ENCODE measurements at places on chromosomes 1 and 21.

DNA sequence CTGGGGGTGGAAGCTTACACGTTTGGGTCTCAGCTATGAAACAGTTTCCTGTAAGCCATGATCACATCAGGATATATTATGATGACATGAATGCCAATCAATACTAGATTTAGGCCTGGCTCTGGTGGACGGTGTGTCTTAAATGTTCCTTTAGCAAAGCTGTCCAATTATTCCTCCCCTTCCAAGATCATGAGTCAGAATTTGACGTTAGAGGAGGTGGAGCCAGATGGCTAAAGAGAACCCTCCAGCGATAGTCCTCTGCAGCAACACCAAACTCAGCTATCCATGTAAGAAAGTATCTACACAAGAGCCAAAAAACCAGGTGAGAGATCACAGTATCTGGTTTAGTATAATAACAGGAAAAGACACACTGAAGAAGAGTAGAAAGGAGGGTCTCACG lies 47.8 kb downstream of the PACC1 start:
- no peak for DNase-seq

- DNase-seq: no peak
Observed at GRCh38 chr21:27528697-27529096, 561.8 kb upstream of the ADAMTS5 start.

- DNase-seq: no peak
Observed at GRCh38 chr1:53949023-53949990, 3.2 kb downstream of the LRRC42 start.

DNA sequence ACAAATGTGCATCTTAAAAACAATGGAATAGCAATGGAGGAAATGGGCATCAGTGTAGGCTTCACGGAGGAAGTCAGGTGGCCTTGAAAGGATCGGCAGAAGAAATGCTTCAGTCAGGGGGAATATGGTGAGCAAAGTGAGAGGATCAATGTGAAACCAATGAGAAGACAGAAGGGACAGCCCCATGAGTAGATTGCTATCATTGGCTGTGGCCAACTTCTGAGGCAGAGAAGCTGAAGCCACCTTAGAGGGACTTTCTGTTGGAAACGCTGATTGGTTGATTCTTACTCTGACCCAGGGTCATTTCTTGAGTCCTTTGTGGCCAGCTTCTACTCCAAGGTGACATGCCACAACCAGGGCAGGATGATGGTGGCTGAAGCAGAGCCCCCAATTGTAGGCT lies 130.7 kb upstream of the ZNF648 start:
- no peak for DNase-seq

- DNase-seq: no peak
Observed at GRCh38 chr1:183251959-183252450, 65.9 kb downstream of the LAMC2 start.

DNA sequence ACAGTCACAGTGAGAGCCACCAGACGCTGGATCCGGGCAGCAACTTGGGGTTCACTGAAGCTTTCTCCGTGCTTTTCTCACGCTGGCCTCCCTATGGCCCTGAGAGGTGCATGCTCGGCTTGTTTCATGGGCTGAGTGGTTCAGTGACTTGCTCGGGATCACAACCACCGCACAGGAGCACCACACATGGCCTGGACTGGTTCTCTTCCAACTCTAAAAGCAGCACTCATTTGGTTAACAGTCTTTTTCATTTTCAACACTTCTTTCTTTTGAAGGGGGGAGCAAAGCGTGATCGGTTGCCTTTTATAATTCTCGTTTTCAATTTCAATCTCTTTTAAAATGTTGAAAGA lies 26.2 kb downstream of the UBIAD1 start:
- DNase-seq: no peak

- DNase-seq: no peak
Observed at GRCh38 chr1:62508187-62508758, 71.4 kb downstream of the USP1 start.

- DNase-seq: no peak
Observed at GRCh38 chr1:179549368-179549700, 26.4 kb downstream of the NPHS2 start.

GRCh38 chr1:113917400-113918082 lies 11.6 kb upstream of the HIPK1 start:
- DNase-seq: no peak

DNA sequence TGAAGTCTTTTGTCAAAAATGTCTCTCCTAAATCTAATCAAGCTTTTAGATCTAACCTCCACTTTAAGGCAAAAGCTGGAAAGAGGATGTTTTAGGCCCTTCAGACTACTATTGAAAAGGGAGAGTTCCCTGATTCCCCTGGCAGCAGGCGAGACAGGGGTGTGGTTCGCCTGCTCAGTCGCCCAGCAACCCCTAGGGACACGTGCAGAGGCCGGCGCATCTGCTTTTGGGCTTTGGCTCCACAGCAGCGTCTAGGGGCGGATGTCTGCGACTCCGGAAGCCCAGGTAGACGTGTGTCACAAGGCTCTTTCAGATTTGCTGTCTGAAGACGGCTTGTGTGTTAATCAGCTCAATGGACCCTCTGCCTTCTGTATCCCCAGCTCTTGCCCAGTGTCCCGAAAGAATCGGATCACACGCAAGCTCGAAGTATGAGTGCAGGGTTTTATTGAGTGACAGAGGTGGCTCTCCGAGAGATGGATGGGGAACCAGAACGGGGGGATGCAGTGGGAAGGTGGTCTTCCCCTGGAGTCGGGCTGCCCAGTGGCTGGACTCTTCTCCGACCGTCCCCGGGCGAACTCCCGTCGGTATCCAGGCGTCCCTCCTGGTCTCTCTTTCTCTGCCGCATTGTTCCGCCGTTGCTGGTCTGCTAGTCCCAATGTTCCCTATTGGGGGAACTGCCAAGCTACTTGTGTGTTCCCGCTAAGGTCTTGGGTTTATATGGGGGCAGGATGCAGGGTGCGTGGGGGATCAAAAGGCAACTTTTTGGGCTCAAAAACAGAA lies 45.5 kb downstream of the OLFML2B start:
- DNase-seq: no peak

DNA sequence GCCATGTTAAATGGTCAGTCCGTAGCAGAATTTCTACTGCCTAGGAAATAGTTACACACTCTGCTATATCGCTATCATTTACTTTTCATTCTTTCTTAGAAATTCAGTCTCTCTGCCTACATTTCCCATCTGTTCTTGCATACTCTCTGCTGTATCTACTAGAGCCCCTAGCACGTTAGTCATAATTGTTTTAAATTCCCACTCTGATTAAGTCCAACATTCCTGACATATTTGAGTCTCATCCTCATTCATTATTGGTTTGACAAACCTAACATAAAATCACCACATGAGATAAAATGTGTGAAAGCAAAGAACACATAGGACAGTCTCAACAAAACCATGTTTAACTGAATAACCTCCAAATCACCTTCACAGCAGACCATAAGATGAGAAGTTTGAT lies 513.6 kb downstream of the PLPP3 start:
- DNase-seq: no peak

DNA sequence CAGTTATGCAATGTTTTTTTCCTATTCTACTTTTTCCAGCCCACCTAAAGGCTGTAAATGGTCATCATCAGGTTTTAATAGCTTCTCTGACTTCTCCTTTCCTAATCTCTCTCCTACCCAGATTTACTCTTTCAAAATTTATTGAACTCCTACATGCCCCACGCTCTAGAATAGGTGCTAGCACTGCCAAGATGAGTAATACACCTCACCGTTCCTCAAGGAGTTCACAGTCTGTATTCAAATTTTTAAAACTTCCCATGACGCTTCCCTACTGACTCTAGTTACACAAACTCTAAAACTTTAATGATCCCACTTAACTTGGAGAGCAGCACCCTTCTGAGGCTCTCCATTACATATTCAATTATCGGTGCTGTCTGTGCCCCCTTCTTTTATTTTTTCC lies 51.6 kb downstream of the ALG14 start:
- DNase-seq: no peak

DNA sequence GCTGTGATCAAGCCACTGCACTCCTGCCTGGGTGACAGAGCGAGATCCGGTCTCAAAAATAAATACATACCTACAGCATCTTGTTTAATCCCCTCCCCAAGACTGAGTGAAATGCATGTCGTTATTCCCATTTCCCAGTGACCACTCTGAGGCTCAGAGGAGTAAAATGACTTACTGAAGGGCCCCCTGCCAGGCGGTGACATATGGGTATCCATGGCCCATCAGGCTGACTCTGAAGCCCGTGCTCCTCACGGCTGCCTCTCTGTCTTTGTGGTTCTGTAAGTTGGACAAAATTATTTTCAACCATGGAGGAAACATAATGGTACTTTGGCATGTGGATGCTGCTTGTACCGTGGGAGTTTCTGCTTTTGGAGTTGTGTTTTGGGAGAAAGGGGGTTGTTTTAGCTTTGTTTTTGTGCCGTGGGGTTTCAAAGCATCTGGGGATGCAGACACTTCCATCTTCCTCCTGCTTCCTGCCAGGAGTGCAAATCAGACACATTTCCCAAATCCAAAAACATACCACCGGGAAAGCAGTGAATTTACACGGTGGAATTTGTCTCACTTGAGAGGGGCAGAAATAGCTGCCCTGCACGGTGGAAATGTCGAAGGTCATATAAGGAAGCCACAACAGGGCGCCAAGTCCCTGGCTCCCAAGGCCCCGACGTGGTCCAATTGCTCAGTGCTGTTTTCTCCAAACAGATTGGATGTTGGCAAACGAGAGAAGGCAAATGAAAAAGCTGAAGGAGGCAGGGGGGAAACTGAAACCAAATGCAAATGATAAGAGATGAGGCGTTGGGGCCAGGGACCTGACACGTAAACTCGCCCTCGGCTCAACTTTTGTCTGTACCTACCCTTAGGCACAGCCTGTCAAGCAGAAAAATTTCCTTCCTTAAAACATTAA lies 17.1 kb upstream of the PINK1 start:
- no peak for DNase-seq

DNA sequence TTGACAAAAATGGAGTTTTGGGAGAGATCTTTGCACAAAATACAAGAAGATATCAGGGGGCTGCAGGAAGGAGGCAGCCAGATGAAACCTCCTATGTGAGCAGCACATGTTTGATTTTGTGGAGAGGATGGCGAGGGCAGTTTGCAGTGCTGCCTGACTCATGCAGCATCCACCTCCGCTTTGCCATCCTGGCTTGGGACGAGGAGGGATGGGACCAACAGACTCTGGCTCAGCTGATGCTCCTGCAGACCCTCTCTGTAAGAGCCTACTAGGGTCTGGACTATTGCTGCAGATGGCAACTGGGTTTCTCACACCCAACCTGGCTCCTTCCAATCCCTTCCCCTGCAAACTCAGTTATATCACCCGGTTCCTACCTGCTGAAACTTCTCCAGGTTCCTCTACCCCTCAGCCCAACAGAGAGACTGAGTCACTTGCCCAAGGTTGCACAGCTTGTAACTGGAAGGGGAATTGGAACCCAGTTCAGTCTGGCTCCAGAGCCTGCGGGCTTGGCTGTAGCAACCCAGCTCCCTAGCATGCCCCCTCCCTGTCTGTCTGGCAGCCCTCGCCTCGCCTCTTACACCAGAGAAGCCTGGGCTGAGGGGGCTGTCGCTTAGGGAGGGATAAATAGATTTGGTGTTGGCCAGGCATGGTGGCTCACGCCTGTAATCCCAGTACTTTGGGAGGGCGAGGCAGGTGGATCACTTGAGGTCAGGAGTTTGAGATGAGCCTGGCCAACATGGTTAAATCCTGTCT lies 205.8 kb downstream of the PTPRU start:
- no peak for DNase-seq

DNA sequence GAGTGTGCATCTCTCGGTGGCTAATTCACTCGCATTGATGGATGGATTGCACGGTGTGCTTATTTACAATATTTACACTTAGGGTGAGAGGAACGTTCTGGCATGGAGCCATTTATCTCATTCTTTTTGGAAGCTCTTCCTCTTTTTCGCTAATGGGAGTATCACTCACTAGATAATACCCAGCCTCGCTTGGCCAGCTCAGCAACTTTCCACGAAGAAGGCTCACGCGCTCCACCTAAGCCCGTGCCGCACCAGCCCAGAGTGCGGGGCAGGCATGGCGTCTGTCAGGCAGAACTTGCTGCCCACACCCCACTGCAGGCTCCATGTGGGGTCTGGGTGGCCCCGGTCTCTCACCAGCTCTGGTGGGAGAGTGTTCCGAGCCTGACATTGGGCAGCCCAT lies 484.9 kb downstream of the NPHP4 start:
- DNase-seq: no peak

DNA sequence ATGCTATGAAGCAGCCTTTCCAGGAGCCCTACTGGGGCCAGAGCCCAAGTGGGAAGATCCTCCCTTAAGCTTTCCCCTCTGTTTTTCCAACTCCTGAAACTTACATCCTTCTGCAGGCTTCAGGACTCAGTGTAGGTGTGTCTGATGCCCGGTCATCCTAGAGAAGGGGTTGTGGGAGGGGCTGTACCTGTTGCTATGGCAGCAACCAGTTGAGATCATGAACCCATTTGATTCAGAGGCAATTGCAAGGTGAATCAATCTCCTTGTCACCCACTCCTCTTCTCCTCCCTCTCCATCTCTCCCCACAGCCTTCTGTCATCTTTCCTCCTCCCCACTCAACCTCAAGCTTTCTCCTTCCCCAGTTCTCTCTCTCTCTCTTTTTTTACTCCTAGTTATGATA lies 151.8 kb downstream of the CACNA1E start:
- no peak for DNase-seq

- no peak for DNase-seq
Observed at GRCh38 chr1:159914252-159915018, 10.9 kb downstream of the TAGLN2 start.

GRCh38 chr1:89516055-89516454 lies 8.6 kb upstream of the LRRC8B start:
- no peak for DNase-seq

GRCh38 chr1:231678011-231678432 lies 51.4 kb downstream of the DISC1 start:
- no peak for DNase-seq

DNA sequence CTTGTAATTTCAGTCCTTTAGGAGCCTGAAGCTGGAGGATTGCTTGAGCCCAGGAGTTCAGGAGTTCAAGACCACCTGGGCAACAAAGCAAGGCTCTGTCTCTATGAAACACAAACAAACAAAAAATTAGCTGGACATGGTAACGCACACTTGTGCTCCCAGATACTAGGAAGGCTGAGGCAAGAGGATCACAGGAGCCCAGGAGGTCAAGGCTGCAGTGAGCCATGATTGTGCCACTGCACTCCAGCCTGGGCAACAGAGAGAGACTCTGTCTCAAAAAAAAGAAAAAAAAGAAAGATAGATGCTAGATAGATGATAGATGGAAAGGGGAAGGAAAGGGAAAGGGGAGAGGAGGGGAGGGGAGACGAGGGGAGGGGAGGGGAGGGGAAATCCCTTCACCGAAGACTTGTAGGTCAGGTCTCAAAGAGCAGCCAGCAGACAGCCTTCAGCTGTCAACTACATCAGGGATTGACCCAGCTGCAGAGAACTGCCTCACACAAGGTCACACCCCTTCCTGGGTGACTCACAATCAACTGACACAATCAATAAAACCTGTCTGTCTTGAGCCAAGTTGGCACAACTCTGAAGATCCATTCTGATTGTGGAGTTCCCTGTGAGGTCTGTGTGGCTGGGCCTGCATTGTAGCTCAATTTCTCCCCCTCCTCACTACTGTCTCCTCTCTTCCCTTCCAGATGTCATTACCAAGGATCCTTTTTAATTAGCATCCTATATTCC lies 200.6 kb downstream of the RGS7 start:
- no peak for DNase-seq

All from activated T-cell treated with anti-CD3 and anti-CD28 coated beads, Interleukin-2, amount 50 U/mL, for 1 hour (primary cell).